GM23248 (cell line): ENCODE measurements at places on chromosomes 1 and 21. TPM values are rescaled to one million over a fixed set of nuclear protein-coding genes. Genes with fewer than 3 reads are reported as not detected.

The TARBP1 gene
- 11.9 and 61.0 TPM in 2 replicates for total RNA-seq

The TEX38 gene
- not detected in 2 replicates for total RNA-seq

The PIGP gene
- total RNA-seq, result 15.1 and 19.0 TPM in 2 replicates

The VHLL gene
- total RNA-seq, result not detected in 2 replicates

The TLCD4 gene
- not detected in 2 replicates for total RNA-seq

The G0S2 gene
- total RNA-seq, result 0.65 and 0.89 TPM in 2 replicates

The KRTAP12-2 gene
- total RNA-seq, result not detected in 2 replicates

The DNTTIP2 gene
- total RNA-seq, result 31.1 and 35.8 TPM in 2 replicates

The RNU1-3 gene
- under 0.01 TPM in 1 of 2 replicates, not detected in the other for total RNA-seq

The NEGR1 gene
- total RNA-seq, result 15.7 and 20.0 TPM in 2 replicates

The ZNF683 gene
- total RNA-seq, result not detected in 2 replicates
